ENCODE measurements at places on chromosomes 12 and 14. TPM values are rescaled to one million over a fixed set of nuclear protein-coding genes. Genes with fewer than 3 reads are reported as not detected.

DNA sequence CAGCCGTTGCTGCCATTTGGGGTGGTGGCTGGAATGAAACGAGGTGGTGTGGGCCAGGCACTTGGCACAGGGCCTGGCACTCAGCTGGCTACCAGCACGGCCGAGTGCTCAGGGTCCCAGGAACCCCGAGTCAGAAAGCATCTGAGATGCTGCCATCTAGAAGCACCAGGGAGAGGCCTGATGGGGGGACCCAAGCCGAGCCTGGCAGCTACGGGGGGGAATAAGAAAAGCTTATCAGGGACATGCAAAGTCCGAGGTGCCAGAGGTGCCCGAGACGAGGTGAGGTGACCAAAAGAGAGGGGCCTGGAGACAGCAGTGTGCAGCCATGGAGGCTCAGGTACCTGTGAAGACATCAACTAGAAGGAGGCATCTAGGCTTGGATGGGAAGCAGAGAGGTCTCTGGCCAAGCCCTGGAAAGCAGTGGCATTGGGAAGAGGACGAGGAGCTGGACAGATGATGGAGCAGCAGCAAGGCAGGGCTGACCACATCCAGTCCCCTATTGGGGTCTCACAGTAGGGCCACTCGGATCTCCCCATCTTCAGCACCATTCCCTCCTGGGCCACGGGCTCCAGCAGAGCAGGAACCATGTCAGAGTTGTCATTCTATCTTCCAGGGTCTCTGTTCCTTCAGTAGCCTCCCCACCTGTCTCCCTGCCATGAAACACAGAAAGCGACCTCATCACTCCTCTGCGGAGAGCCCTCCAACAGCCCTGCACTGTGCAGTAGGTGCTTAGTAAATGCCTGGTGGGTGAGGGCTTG lies 59.3 kb upstream of the DIO3 start:
- no peak for DNase-seq

GRCh38 chr14:75499084-75499875 lies 23.0 kb upstream of the BATF start:
- peak; percentile 63 for DNase-seq

DNA sequence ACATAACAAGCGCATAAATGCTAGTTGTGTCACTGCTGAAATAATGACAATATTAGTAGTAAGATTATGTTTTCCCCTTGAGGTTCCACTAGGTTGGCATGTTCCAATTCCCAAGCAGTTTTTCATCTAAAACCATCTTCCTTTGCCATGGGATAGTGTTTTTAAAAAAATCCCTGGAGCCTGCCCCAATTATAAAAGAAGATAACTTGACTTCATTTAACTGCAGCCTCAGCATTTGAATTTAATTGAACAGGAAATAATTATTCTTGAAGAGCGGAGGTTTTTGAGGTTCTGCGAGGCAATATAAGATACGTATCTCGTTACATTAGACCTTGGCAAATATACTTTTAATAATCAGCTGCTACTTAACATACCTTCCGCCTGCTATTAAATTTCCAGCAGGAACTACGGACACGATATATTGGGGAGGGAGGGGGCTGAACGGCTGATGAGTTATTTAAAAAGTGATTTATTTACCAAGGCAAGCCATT lies 65.2 kb upstream of the HSPB8 start:
- no peak for DNase-seq

DNA sequence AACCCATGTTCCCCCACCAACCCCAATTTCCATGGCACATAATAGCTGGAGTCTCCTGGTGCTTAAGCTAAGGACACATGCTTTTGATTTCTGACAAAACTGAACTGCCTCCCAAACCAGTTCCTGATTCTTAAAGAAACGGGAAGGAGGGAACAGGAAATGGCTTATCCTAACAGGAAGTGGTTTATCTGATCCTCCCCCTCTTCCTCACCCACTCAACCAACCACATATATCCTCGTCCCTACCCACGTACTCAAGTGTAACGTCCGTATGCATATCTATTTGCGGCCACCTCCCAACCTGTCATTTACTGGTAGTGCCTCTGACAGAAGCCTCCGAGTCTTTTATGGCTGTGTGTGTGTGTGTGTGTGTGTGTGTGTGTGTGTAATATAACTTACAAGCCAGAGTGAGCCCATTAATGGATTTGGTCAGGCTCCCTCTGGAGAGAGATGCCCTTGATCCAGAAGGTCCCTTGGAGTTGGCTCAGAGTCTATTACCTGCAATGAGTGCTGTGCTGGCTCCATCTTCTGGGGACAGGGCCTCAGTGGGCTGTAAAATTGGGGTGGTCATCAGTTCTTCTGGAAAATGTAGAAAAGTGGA lies 7.7 kb downstream of the DAZAP2 start:
- DNase-seq: peak; percentile 60

The PROX2 gene
- total RNA-seq: 0.38 TPM

The KRT82 gene
- not detected for total RNA-seq

The ABCD2 gene
- total RNA-seq: 3.8 TPM
